Right atrium auricular region (tissue), 2 donors: ENCODE measurements at places on chromosomes 4 and X.

DNA sequence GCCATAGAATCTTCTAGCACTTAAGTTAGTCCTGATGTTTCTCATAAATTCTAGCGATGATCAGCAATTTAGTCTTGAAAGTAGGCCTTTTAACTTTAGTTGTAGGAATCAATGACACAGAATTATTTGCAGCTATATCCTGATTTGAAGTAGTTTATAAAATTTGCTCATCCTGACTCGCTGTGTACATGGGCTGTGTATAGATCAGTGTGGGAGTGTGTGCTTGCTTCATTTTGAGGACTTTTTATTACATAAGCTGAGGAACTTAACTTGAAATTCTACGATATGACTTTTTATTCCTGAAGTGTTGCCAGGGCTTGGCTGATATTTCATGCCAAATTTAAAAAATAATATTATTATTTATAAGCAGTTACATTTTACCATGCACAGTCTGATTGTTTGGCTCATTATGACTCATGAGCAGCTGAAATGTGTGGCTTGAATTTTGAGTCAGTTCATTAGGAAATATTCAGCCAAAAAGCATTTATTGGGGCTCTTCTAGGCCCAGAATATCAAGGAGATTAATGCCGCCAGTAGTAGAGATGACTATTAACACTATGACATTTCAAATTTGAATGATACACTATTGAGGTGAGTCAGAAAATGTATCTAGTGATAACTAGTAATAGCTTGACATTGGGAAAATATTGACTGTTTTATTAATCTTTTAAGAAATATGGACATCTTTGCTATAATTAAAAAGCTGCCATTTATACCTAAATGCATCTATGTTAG lies 128.9 kb upstream of the LIMCH1 start:
- DNase-seq, result no peak

GRCh38 chr4:106149026-106149425 lies 167.0 kb downstream of the TBCK start:
- DNase-seq, result no peak

DNA sequence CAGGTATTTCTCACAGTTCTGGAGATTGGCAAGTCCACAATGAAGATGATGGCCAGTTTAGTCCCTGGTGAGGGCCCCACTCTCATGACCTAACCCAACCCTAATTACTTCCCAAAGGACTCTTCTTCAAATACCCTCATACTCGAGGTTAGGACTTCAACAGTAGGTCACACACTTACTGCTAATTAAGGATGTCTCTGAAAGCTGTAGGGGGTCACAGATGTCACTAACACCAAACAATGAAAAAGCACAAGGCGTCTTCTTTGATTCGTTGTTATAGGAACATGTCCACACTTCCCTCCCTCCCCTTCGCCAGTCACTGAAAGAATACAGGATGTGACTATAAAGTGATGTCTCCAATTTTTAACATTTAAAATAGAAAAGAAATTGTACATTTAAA lies 309.7 kb downstream of the PACRGL start:
- no peak for DNase-seq

- DNase-seq, result peak; percentile 60
Observed at GRCh38 chr4:56681158-56681852, at the start of gene HOPX. Gene HOPX, minus strand, starts transcription at chr4:56681296. Its CDS starts 23,480 bp downstream, at chr4:56657816.

DNA sequence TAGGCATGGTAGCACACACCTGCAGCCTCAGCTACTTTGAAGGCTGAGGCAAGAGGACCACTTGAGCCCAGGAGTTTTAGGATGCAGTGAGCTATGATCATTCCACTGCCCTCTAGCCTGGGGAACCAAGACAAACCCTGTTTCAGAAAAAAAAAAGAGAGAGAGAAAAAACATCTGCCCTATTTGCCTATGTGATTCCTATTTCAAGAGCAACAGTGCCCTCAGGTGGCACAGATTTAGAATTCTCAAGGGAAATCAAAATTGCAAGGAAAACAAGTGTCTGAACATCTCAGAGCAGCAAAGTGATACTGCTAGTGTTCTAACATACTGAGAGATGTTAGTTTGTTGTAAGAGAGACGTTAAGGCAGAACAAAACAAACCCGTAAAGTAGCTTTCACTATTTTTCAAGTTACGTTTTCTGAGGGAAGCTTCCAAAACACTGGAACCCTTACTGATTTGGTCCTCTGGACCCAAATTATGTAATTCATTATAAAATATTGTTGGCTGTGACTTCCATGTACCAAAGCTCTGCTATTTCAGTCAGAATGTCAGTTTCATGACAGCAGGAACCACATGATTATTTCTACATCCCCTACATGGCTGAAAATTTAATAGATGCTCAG lies 7.9 kb downstream of the BDH2 start:
- no peak for DNase-seq

GRCh38 chr4:72743078-72743477 lies 174.1 kb upstream of the ADAMTS3 start:
- DNase-seq, result no peak

GRCh38 chr4:152850377-152850776 lies 70.6 kb downstream of the ARFIP1 start:
- no peak for DNase-seq

- no peak for DNase-seq
Observed at GRCh38 chrX:128599632-128600031, 547.4 kb upstream of the ACTRT1 start.

- no peak for DNase-seq
Observed at GRCh38 chr4:8307714-8308113, 38.2 kb downstream of the HTRA3 start.

- DNase-seq, result no peak
Observed at GRCh38 chrX:153645151-153645550, 1.9 kb upstream of the DUSP9 start.

DNA sequence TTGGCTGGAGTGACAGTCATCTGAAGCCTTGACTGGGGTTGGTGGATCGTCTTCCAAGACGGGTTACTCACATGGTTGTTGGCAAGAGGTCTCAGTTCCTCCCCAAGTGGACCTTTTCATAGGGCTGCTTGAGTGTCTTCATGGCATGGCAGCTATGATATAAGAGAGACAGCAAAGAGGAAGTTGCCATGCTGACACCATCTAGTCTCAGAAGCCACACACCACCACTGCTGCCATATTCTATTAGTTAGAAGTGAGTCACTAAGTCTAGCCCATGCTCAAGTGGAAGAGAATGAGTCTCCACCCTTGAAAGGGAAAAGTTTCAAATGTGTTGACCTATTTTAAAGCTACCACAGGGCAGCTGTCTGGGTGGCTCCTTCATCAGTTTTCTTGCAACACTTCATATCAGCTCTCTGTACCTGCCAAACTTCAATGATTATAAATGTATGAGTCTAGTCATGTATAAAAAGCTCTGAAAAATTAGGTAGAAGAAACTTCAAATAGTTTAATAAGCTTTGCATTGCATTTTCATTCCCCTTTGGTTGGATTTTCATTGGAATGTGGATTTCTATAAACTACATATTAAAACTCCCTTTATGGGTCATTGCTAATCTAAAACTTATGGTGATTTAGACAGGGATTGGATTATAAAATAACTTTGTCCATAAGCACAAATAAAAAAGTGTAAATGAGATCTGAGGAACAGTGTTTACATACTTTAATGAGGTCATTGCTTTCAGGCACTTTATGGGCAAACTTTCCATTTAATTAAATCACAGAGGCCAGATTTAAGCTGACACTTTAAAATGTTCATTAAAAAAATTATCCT lies 68.0 kb upstream of the ATXN3L start:
- DNase-seq, result no peak

DNA sequence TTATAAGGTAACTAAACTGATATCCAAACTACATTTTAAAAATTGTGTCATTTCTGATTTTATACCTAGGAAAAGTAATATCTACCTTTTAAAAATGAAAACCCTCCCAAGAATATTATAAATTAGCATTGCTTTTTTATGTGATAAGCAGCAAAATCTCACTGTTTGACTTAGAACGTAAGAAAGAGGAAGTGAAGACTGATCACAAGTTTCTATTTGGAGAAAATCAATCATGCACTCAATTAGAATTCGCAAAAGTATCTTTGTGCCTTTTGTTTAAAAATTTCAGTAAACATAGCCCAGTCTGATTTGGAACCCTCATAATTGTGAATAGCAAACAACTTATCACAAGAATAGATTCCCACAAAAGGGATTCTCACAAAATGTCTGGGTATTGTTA lies 142.7 kb downstream of the TENM3 start:
- no peak for DNase-seq

- DNase-seq, result no peak
Observed at GRCh38 chr4:150971901-150972300, 43.2 kb downstream of the LRBA start.

- no peak for DNase-seq
Observed at GRCh38 chr4:124710911-124711310, 1.6 kb downstream of the ANKRD50 start.

DNA sequence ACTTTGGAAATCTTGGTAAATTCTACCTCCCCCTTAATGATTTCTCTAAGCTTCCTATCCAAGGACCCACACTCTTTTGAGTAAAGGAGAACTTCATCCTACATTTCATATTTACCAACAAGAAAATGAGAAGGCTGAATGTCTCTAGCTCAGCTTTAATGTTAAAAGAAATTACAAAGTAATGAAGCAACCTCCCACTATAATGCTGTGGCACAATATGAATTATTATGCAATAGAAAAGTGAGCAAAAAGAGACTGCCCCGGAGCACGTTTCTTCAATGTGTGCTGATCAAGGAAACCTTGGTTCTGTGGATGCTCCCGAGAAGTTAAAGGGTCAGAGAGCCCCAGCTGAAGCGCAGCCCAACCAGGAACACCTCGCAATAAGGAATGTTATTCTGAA lies 9.1 kb upstream of the TBC1D1 start:
- DNase-seq, result no peak
